COLO829 (cell line): ENCODE measurements at places on chromosomes 11 and 22.

GRCh38 chr22:43921370-43921769 lies 2.2 kb upstream of the PNPLA3 start:
- peak; percentile 26 for DNase-seq

- no peak for DNase-seq
These were observed 25.0 kb upstream of the CREB3L1 start for GRCh38 chr11:46252373-46252914.

DNA sequence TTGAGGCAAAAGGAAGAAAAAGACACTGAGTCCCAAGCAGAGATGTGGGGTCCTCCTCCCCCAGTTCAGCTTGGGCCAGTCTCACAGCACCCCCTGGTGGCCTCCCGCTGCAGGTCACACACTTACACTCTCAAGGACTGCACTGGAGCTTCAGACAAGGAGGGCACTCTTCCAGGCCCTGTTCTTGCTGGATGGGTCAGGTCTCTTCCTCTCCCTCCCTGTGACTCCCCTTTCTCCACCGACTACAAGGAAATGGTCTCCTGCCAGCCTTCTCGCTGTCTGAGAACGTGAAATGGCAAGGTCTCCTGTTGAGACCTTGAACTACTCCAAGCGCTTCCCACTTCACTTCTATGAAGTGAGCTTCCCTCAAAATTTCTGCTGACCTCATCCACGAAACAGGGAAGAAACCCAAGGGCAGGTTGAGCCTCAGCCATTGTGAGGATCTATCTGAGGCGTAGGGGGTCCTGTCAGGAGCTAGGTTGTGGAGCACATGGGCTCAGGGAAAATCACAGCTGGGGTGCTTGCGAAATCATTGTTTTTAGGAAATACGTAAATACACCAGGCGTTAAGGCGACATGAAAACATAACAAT lies 11.2 kb upstream of the IGLL1 start:
- peak; percentile 52 for DNase-seq

DNA sequence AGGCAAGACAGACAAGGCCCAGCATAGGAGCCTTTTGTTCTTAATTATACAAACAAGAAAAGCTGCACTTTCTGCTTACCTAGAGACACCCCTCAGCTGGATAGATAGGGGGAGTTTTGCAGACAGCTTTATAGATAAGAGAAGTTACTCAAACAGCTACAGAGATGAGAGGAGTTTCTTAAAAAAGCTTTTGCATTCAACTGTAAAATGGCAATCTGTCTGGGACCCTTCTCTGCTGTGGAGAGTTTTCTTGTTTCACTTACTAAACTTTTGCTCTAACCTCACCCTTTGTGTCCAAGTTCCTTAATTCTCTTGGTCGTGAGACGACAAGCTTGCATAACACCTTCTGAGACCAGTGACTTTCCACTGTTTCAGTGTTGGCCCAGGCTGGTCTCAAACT lies 103.8 kb upstream of the CHORDC1 start:
- DNase-seq = no peak

GRCh38 chr22:33404723-33405122 lies 346.5 kb upstream of the SYN3 start:
- no peak for DNase-seq

DNA sequence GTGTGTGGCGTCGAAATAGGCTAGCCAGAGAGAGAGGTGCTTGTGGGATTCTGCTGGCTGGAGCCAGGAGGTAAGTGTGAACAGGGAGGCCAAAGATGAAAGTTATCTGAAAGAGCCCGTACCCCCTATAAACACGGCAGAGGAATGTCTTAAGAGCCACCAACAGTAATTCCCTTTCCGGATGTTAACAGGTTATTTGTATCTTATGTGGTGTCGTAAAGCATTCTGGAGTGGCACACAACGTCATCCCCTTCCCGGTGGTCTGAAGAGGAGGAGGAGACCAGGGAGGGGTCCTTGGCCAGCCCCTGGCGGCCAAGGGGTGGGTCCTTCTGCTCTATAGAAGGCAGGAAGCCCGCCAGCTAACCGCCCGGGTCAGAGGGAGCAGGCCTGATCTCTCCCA lies 39.5 kb downstream of the MACROD1 start:
- DNase-seq = no peak

- no peak for DNase-seq
These were observed 76.0 kb upstream of the WNT7B start for GRCh38 chr22:46052801-46053562.

DNA sequence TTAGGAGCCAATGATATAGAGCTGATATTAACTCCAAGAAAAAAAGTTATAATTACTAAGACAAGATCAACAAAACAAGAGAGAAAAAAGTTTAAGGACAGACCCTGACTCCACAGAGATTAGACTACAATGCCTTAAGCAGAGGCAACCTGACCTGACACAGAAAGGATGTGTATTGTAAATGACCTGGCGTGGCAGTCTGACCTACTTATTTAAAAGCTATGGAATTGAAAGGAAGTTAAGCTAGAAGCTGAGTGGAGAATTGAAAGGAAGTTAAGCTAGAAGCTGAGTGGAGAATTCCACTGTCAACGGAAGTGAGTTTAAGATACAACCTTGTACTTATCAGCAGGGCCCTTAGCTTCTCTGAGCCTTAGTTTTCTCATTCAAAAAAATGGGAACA lies 885.4 kb downstream of the OPCML start:
- no peak for DNase-seq

DNA sequence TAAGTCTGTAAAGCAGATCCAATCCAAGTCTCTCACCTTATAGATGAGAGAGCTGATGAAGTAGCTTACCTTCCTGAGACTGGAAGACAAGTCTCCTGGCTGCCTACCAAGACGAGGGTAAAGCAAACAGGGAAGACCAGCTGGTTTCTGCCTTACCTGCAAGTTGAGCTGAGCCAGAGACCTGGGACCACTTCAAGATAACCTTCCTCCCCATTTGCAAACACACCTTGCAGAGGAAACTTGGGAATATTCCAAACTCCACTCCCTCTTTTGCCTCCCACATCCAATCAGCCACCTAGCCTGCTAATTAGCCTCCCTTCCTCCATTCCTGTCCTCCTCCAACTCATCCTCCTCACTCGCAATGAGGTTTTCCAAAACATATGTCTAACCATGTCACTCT lies 23.4 kb upstream of the ROBO3 start:
- no peak for DNase-seq

DNA sequence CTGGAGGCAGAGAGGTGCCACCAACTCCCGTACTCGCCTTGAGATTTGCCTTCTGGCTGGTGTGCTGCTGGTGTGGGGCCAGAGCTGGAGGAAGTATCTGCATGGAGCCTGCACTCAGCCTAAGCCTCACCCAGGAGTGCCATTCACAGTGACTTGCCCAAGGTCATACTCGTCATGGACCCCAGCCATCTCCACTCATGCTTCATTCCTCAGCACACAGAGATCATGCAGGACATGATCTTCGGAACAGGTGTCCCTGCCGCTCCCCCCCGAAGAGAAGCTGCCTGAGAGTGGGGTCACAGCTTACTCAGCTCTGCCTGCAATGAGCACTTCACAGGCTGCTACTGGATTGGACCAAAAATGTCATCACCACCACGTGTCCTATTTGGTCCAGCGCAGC lies 49.0 kb downstream of the PC start:
- no peak for DNase-seq

DNA sequence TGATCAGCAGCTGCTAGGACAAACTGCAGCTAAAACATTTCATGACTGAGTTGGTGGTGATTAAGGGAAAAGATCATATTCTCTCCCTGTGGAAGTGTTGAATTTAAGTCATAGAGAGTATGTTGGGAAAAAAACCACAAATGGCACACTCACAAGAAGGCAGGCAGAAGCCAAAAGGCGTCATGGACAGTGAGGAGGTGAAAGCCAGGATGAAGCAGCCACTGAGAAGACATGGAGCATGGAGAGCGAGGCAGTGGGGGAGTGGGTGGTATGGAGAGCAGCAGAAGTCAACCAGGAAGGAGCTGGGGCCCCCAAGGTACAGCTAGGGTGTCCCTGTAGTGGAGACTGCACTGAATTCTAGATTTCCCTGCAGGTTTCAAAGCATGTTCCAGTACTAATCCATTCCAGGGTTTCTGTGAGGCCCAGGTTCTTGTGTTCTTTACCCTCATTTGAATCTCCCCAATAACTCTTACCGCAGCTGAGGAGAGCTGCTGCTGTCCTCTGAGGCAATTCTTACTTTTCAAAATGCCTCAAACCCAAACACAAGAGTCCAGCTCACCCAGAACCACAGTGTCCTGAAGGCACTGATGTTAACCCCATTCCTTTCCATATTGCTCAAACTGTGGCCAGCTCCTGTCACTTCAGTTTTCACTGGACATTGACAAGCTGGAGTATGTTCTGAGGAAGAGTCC lies 191.8 kb upstream of the E2F8 start:
- no peak for DNase-seq

DNA sequence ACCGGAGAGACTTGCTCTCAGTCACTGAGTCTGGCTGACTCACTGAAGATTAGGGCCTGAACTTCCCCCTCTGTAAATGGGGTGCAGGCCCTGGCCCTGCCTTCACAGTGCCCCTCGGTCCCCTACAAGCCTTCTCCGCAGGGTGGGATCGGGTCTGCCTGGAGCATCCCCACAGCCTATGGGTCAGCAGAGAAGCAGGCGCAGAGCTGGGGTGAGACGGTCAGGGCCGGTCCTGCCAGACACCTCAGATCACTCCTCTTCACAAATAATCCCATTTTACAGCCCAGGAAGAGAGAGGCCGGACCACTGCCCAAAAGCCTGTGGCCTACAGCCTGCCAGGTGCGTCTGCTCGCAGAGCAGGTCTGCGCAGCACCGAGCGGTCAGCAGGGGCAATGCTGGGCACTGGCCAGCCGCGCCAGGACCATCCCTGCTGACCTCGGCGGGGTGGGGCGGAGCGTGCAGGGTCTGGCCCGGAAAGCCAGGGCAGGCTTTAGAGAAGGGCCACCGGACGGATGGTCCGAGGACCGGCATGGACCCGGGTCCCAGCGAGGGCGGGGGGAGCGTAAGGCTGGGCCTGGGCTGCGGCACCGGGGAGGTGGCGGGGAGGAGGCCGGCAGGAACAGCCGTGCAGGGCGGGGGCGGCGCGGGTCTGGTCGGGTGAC lies 522 bp upstream of the SEPTIN5 start:
- no peak for DNase-seq

GRCh38 chr11:94593030-94593429 lies 25.9 kb downstream of the PIWIL4 start:
- DNase-seq = no peak

GRCh38 chr11:60222141-60222540 lies 20.8 kb downstream of the MS4A4E start:
- no peak for DNase-seq
